Stimulated activated CD4-positive, alpha-beta T cell treated with anti-CD3 and anti-CD28 coated beads, Interleukin-2, amount 100 ng/mL, for 4 hours (primary cell): ENCODE measurements at places on chromosomes 1 and 21.

GRCh38 chr1:229887043-229887822 is 179.8 kb upstream of the GALNT2 start:
- DNase-seq = no peak

GRCh38 chr21:35801391-35801790 is 258.9 kb downstream of the SETD4 start:
- no peak for DNase-seq

GRCh38 chr1:232521660-232522059 is 108.3 kb downstream of the SIPA1L2 start:
- DNase-seq = no peak

DNA sequence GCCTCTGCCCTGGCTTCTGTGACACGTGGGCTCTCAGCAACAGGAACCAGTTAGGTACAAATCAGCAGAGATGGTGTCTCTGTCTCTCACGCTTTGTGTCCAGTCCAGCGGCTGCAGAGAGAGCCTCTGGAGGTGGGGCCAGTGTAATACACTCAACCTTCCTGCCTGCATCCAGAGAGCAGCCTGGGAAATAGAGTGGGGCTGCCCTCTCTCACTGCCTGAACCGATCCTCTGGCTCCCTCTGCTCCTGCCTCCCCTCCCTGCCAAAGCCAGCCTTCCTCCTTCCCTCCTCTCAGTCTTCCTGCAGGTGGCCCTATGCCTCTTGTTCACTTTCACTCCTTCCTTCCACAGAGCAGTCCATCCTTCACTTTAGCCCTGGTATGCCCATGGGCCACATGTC is at the start of gene ZNF648:
ZNF648 (minus strand) TSS at position 119 of the 400 bp plus-strand sequence. CDS start 3,702 bp downstream, outside the sequence.
- DNase-seq = no peak

DNA sequence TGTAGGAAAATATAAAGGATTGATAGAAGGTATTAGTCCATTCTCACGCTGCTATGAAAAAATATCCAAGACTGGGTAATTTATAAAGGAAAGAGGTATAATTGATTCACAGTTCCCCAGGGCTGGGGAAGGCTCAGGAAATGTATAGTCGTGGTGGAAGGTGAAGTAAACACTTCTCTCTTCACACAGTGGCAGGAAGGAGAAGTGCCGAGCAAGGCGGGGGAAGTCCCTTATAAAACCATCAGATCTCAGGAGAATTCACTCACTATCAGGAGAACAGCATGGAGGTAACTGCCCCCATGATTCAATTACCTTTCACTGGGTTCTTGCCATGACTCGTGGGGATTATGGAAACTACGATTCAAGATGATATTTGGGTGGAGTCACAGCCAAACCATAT is 1806.0 kb downstream of the MRPL39 start:
- DNase-seq = no peak
